SK-N-SH (cell line): ENCODE measurements at places on chromosomes 3 and 15. TPM values are rescaled to one million over a fixed set of nuclear protein-coding genes. Genes with fewer than 3 reads are reported as not detected.

The IL17RB gene
- polyA plus RNA-seq, result 0.10 and 0.16 TPM in 2 replicates

DNA sequence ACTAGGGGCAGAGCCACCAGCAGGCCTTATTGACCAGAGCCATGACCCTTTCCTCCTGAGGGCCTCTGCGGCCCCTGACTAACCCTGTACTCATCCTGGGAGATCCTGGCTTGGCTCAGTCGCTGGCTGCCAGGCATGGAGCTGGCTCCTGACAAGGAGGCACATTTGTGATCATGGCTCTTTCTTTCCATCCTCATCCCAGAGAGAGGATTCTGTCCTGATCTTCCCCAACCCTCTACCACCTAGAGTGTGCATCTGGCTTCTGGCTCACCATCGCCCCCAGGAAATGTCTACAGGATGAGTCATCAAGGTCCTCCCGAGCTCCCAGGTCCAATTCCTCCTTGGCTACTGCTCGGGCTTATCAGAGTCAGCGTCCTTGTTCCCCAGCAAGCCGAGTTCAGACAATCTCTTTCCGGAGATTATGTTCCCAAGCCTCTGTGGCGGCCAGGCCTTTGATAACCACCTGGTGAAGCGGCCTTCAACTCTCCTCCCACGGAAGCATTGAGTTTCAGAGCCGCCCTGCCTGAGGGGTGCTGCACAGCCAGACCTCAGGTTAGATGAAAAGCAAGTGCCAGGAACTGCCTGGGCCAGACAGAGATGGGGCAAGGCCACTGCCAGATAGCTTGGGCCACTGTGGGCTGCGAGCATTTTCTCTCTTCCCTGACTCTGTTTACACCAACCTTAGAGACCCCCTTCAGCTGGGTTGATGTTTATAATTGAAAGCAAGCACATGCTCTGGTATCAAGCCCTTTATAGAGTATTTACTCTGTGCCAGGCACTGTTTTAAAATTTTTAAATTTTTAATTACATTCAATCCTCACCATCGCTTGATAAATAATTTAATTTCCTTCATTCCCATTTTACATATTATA lies 44.3 kb upstream of the MRPS22 start:
- no peak for DNase-seq

- no peak for DNase-seq
These were observed 5.5 kb downstream of the ROPN1 start for GRCh38 chr3:123986427-123986826.

DNA sequence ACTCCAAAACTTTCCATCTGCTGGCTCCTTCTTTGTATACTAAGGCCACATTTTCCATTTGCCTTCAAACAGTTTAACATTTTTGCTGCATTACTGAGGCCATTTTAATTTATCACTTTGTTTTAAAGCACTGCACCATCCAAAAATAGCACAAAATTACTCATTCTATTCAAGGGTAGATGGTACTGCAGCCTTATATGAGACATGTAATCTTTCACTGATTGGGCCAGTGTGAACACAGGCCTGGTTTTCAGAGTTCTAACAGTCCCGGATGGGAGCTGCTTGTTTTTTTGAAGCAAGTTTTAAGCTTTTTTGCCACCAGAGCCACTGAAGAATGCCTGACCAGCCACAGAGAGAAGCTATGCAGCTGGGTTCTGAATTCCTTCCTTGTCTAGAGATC lies 172.3 kb upstream of the TSC22D2 start:
- no peak for DNase-seq

GRCh38 chr3:53585049-53585448 lies 90.6 kb downstream of the CACNA1D start:
- no peak for DNase-seq

- DNase-seq, result no peak
These were observed 58.8 kb downstream of the AMOTL2 start for GRCh38 chr3:134315286-134316106.

DNA sequence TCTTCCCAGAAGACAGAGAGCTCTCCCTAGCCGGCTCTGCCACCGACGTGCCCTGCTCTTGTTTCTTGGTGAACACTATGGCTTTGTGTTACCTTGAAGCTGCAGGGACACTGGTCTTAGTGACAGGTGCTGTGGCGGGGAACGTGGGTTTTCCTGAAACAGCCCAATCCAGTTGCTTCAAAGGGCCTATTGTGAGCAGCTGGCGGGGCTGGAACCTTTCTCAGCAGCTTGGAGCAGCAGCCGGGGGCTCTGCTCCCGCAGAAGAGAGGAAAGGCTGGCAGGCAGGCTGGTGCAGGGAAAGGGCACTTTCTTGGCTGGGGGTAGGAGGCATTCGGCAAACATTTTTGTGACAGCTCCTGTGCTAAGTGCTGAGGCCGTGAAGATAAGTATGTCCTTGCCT lies 12.8 kb downstream of the MYZAP start:
- DNase-seq, result no peak

DNA sequence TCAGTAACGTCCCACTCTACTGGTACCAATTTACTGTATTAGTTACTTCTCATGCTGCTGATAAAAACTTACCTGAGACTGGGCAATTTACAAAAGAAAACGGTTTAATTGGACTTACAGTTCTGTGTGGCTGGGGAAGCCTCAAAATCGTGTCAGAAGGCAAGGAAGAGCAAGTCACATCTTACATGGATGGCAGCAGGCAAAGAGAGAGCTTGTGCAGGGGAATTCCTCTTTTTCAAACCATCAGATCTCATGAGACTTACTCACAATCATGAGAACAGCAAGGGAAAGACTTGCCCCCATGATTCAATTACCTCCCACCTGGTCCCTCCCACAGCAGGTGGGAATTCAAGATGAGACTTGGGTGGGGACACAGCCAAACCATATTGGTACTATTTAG lies 908.2 kb upstream of the NR2F2 start:
- DNase-seq, result no peak
